ENCODE measurements at places on chromosomes 4 and X. TPM values are rescaled to one million over a fixed set of nuclear protein-coding genes. Genes with fewer than 3 reads are reported as not detected.
A peak's percentile ranks its signal among the peaks of the same experiment; 100 is the strongest.

DNA sequence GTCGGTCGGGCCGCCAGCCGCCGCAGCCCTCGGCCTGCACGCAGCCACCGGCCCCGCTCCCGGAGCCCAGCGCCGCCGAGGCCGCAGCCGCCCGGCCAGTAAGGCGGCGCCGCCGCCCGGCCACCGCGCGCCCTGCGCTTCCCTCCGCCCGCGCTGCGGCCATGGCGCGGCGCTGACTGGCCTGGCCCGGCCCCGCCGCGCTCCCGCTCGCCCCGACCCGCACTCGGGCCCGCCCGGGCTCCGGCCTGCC lies 213 bp downstream of the NFKB1 start:
- H3K27ac ChIP-seq, result peak overlapping the region; percentile 90
- peak overlapping the region; percentile 81 for H3K4me3 ChIP-seq
- no peaks in the 10 kb centered on the region for H3K27me3 ChIP-seq

DNA sequence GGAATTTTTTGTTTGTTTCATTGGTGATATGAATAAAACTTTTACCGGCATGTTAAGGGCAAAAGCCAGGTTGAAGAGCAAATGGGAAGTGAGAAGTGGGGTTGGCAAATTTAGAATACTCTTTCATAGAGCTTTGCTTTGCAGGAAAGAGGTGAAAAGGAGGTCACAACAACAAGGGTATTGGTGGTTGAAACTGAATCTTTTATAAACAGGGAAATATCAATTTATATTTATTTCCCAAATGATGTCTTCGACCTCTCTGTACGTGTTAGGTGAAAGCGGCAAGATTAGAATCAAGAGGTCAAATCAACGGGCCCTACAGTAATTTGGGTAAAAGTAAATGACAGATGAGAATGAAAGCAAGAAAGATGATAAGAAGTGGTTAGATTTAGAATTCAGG lies 3.4 kb downstream of the SMR3A start:
- DNase-seq, result no peak
- no peak overlapping the region for H3K27ac ChIP-seq
- H3K36me3 ChIP-seq, result no peaks in the 10 kb centered on the region
- H3K4me3 ChIP-seq, result no peak overlapping the region
- no peaks in the 10 kb centered on the region for H3K4me1 ChIP-seq

- H3K27me3 ChIP-seq, result peaks cover 4% of the 10 kb centered on the region
- H3K27ac ChIP-seq, result peak within 1 kb of the TSS; percentile 50
- H3K36me3 ChIP-seq, result no peaks in the 10 kb centered on the region
- peaks cover 13% of the 10 kb centered on the region for H3K4me1 ChIP-seq
- peak within 1 kb of the TSS; percentile 61 for H3K4me3 ChIP-seq
These were observed at the start of gene SCML2 for GRCh38 chrX:18354369-18355223. TSS of gene SCML2 (minus strand) at chrX:18354688. CDS start at chrX:18334071, 20,617 bp downstream.

DNA sequence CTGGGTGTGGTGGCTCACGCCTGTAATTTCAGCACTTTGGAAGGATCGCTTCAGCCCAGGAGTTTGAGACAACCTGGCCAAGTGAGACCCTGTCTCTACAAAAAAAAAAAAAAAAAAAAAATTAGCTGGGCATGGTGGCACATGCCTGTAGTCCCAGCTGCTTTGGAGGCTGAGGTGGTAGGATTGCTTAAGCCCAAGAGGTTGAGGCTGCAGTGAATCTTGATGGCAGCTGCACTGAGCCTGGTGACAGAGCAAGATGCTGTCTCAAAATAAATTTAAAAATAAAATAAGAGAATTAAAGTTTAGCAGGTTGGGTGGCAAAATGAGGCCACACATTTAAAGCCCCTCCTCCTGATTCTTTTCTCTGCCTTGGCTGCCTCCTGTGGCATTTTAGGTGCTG lies 47.1 kb downstream of the HTT start:
- no peak overlapping the region for H3K4me3 ChIP-seq
- no peaks in the 10 kb centered on the region for H3K27me3 ChIP-seq
- peak overlapping the region; percentile 98 for H3K27ac ChIP-seq
- H3K4me1 ChIP-seq, result peaks cover 61% of the 10 kb centered on the region
- H3K36me3 ChIP-seq, result peaks cover 28% of the 10 kb centered on the region

DNA sequence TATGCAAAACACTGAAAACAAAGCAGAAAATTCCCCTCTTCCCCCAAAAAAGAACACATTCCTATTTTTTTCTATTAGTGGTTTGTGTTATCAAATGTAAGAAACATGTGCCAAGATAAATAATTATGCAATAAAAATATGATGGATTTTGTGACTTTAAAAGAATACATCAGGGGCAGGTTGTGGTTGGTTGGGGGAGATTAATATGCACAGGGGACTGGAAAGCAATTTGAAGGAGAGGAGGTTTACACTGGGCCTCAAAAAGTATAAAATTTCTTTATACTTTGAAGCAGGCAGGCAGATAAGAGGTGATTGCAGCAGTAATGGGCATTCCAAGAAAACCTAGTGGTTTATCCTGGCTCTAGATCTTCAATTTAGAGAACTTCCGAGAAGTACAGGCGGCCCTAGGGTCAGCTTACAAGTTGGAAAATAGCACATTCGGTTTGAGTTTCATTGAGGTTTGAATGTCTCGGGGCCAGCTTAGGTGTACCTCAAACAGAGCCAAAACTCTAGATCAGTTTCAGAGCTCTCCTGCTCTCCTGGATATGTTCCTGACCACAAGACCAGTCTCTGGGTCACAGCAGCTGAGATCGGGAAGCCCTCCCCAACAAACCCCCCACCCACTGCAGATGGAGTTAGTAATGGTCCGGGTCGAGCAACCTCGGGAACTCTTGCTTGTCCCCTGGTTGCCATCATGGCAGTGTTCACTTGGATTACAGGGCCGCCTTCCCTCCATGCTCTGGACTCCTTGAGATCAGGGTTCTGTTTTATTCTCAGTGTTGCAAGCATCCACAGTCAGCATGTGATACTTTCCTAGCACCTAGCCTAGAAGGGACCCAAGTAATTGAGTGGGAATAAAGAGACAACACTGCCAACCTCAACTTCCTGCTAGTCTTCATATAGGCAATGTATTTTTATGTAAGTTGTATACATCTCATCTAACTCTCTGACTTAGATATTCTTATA lies 112.1 kb upstream of the DDIT4L start:
- DNase-seq, result no peak
- H3K27ac ChIP-seq, result no peak overlapping the region
- no peaks in the 10 kb centered on the region for H3K36me3 ChIP-seq
- H3K27me3 ChIP-seq, result no peaks in the 10 kb centered on the region

DNA sequence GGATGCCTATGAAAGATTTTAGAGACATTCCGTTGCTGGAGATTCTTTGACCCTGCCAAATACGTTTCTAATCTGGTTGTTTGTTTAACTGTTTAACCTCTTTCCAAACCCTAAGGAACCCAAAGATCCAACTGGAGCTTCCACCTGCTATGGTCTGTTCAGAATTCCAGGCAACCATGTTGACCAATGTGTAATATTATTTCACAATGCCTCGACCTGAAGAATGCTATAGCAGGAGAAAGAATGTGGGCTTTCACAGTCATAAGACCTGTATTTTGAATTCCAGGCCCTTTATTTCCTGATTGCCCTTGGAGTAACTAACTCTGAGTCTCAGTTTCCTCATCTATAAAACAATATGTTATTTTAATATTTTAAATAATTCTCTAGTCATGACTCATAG lies 90.8 kb downstream of the COL25A1 start:
- peaks cover 33% of the 10 kb centered on the region for H3K4me1 ChIP-seq
- no peak overlapping the region for H3K27ac ChIP-seq
- H3K4me3 ChIP-seq, result no peak overlapping the region
- no peaks in the 10 kb centered on the region for H3K27me3 ChIP-seq
- no peaks in the 10 kb centered on the region for H3K36me3 ChIP-seq

GRCh38 chr4:18291256-18291655 lies 269.7 kb upstream of the LCORL start:
- no peaks in the 10 kb centered on the region for H3K36me3 ChIP-seq
- no peak for DNase-seq
- H3K27ac ChIP-seq, result no peak overlapping the region
- H3K4me1 ChIP-seq, result no peaks in the 10 kb centered on the region
- no peaks in the 10 kb centered on the region for H3K27me3 ChIP-seq

DNA sequence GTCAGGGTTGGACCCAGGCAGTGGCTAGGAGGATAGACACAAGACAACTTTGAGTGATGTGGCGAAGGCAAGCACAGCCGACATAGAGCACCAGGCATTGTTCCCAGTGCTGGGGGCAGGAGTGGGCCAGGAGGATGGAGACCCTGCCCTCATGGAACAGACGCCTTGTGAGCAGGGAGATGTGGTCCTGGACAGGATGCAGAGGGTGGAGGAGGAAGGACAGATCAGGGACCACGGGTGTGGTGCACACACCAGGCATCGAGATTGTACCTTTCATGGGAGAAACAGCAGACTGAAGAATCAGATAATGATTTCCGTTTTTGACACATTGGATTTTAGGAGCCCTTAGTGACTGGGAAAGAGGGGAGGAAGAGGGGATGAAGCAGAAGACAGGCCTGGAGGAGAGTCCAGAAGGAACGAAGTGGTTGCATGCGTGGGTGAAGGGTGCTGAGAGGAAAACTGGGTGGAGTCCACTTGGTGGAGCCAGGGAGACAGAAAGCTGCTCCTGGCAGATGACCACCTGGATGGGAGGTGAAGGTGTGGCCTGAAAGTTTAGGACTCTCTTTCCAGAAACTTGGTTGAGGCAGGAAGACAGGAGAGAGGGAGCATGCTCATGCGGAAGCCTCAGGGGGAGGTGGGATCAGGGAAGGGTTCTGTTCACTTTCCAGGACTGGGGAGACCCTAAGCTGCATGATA lies 27.9 kb upstream of the MAP3K15 start:
- H3K36me3 ChIP-seq, result no peaks in the 10 kb centered on the region
- H3K4me1 ChIP-seq, result no peaks in the 10 kb centered on the region
- no peak overlapping the region for H3K4me3 ChIP-seq
- H3K27me3 ChIP-seq, result peaks cover 4% of the 10 kb centered on the region
- H3K27ac ChIP-seq, result no peak overlapping the region
- DNase-seq, result no peak

DNA sequence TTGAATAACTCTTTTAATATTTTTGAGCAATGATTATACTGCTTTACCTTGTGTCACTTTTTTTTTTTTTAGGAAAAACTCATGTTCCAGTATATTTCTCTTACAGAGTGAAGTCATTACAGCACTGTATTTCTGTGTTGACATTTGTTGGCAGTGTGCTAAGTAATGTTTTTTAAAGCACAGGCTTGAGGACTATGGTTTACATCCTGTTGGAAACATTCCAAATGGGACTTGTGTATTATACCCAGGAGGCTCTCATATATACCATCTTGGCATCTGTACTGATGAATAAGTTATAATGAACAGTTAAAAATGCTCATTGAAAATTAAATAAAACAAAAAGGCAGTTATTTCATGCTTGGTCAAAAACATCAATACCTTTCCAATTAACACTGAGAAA lies 33.8 kb downstream of the CEP44 start:
- peaks cover 5% of the 10 kb centered on the region for H3K36me3 ChIP-seq
- no peak overlapping the region for H3K4me3 ChIP-seq
- peak; percentile 73 for DNase-seq
- H3K27me3 ChIP-seq, result no peaks in the 10 kb centered on the region

- H3K4me3 ChIP-seq, result no peak overlapping the region
- no peak overlapping the region for H3K27ac ChIP-seq
- no peak for DNase-seq
- no peaks in the 10 kb centered on the region for H3K27me3 ChIP-seq
- no peaks in the 10 kb centered on the region for H3K36me3 ChIP-seq
These were observed 4.8 kb downstream of the ANXA10 start for GRCh38 chr4:168097161-168097560.

Gene SMR3B
- total RNA-seq, result 1.7 TPM

Gene KIAA1210
- not detected for total RNA-seq

Gene TEC
- total RNA-seq, result 6.9 TPM

Data from A673 (cell line).